ENCODE measurements at places on chromosomes 5 and 9.

- DNase-seq = no peak
These were observed 156.4 kb downstream of the DAB2IP start for GRCh38 chr9:121807823-121808278.

DNA sequence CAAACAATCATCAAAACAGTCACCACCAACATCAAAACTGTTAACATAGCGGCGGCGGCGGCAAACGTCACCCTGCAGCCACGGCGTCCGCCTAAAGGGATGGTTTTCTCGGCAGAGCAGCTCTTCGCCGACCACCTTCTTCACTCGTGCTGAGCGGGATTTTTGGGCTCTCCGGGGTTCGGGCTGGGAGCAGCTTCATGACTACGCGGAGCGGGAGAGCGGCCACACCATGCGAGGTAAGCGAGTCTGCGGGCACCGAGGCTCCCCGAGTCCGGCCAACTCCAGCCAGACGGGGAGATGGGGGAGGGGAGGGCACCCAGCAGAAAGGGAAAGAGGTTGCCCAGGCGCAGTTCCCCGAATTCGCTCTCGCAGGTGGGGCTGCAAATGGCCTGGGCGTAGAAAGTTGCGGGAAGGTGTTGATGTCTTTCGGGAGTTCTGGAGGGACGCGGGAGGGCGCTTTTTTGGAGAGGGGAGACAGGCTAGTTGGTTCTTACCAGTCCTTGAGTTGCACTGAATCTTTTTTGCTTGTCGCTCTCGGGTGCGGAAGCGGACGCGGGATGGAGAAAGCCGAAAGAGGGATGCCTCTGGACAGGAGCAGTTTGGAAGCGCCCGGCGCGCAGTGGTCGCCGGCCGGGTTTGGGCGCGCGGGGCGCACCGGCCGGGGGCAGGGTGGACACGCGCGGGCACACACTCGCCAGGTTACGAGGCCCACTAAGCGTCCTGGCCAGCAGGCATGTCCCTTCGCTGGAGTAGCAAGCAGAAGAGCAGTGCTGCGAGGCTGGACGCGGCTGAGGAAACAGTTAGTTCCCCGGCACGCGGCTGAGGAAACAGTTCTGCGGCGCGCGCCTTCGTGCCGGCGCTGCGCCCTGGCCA lies 849 bp downstream of the RORB start:
- DNase-seq = peak; percentile 37

DNA sequence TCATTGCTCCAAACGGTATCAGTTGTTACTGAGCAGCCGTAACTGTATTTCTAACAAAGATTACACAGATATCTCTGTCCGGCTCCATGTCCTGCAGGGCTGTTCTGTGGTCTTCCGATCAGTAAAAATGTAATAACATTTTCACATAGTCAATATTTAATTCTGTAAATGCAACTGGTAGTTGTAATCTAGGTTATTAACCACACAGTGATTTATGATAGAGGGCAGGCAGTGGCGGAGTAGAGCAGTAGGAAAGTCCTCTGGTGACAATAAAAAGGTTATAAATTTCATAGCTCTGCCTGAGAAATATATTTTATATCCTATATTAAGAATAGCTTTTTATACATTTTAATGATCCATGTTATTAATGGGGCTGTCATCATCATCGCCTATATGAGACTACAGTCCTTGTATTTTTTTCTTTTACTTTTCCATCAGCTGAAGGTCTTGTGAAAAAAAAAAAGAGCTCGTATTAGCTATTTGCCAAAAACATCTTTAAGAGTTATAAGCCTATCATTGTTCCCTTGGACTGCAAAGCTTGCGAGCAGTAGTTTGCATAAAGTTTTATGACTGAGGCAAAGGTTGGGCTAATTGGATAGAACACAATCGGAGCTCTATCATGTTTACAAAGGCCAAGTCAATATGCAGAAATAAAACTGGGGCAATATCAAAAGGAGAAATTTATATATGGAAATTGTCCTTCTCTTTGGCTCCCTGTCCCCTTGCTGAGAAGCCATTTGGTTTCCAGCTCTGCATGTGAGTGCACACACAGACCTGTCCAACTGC lies 648.0 kb downstream of the IRX1 start:
- no peak for DNase-seq

DNA sequence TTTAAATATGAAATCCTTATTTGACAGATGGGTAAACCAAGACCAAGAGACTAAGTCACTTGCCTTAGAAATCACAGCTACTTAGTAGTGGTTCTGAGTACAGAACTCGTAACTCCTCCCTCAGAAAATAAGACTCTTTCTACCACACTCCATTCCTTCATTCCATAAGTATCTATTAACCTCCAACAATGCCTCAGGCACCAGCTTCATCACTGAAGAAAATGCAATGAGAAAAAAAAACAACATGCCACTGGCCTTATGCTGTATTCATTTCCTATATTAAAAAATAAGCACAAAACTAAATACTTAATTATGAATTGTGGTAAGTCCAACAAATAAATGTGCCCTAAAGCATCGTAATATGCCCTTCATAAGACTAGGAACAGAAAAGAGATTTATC lies 13.5 kb upstream of the FREM1 start:
- no peak for DNase-seq

- no peak for DNase-seq
These were observed 19.4 kb upstream of the FCN1 start for GRCh38 chr9:134937164-134937555.

Data from iris pigment epithelial cell (primary cell).